ENCODE measurements at places on chromosomes 2 and 18.
A peak's percentile ranks its signal among the peaks of the same experiment; 100 is the strongest.

- DNase-seq, result no peak
Measured at GRCh38 chr2:236195726-236196125, 27.5 kb upstream of the GBX2 start.

DNA sequence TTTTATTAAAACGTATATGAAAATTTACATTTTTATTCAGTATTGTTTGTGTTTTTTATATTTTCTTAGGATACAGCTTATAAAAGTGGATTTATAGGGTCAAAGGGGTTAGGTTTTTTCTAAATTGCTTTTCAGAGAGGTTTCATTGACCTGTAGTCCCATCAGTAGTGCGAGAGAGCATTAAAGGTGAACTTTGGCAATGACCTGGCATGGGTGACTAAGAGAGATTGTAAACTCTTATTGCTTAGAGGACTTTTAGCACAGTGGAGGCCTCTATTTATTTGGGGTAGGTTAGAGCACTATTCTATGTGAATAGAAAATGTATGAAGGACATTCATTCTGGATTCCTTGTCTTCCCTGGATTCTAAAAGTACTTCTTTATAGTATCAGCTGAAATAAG lies 16.0 kb upstream of the TNP1 start:
- DNase-seq, result no peak

DNA sequence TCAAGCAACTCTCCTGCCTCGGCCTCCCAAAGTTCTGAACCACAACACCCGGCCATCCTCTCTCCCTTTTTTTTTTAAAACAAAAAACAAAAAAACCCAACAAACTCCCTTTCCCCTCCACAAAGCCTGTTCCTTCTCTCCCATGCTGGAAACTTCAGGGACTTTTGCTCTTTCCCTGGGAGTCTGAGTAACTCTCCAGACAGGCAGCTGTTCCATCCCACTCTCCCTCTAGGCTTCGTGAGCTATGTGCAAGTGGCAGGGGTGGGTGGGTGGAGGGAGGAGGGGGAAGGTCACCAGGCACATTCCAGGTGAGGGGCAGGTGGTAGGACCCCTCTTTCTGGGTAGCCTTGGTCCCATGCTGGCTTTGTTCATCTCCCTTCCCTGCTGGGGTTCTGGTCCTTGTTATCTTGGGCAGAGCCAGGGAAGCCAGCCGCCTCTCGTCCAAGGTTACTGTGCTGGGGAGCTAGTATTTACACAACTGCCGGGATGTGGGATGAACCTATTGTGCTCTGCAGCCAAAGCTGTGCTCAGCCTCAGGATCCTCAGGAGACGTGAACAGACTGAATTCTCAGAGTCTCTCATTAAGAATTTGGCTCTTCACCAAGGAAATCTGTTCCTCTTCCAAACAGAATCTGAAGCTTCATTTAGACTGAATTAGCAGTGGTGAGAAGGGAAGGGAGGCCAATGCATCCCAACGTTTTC lies 106.9 kb downstream of the LIPG start:
- DNase-seq, result no peak

DNA sequence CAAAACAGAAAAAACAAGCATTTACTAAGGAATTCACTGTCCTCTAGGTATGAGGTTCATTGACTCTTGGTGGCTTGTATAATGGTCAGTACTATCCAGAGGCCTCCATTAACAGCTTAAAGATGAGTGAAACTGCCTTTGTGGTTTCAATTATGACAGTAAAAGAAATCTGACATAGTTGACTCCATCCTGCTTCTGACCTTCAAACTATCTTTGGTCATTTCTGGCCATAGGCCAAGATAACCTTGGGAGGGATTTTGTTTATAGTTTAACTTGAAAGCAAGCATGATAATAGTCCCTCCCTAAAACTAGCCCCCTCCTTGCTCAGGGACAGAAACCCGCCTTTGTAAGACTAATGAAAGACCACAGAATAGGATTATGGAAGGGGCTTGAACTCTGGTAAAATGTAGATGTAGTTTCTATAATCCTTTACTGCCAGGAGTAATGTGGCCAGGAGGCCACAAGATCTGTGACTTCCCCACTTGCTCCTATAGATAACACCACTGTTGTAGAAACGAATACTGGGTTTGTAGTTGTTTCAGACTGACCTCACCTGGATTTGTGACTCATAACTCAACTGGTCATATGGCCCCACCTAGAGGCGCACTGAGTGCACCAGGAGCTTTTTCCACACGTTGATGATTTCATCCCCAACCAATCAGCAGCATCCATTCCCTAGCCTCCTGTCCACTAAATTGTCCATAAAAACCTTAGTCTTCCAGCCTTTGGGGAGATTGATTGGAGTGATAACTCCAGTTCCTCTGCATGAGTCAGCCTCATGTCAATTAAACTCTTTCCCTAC lies 8.6 kb upstream of the PLEKHM3 start:
- DNase-seq, result peak; percentile 55

DNA sequence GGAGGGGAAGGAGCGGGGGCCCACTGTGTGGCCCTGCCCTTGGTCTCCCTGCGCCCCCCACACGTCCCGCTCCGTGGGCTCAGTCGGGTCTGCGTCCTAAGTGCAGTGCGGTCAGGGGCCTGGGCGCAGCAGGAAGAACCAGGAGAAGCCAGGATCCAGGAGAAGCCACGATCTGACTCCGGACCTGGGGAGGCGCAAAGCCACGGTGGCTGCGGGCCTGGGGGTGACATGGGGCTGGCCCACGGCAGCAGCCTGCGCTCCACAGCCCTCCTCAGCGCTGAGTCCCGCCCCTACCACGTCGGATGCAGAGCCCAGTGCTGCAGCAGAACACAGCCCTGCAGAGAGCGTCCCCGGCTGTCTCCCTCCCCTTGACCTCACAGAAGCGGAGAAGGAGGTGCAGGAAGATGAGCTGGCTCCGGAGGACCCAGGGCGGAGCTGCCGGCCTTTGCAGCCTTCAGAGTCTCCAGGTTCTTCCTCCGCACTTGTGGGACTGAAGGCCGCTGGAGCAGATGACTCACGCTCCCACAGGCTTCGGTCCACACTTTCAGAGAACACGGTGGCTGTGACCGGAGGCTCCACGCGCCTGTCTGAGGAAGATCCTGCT lies 589.2 kb upstream of the SALL3 start:
- no peak for DNase-seq

DNA sequence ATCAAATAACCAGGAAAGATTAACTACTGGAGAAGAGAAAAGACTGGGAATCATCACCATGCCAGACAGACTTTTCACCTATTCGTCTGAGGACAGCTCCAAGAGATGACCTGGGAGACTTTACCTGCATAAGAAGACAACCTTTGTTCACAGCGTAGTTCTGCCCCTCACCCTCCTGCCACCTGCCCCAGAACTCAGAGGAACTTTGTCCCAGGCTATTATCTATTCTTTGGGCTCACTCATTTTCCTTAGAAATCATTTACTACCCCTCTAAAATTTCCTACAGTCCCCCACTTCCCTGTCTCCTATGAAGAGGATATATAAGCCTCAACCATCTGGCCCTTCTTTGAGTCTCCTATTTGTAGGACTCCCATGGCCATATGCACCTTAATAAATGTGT lies 19.3 kb upstream of the COPS8 start:
- DNase-seq, result no peak

DNA sequence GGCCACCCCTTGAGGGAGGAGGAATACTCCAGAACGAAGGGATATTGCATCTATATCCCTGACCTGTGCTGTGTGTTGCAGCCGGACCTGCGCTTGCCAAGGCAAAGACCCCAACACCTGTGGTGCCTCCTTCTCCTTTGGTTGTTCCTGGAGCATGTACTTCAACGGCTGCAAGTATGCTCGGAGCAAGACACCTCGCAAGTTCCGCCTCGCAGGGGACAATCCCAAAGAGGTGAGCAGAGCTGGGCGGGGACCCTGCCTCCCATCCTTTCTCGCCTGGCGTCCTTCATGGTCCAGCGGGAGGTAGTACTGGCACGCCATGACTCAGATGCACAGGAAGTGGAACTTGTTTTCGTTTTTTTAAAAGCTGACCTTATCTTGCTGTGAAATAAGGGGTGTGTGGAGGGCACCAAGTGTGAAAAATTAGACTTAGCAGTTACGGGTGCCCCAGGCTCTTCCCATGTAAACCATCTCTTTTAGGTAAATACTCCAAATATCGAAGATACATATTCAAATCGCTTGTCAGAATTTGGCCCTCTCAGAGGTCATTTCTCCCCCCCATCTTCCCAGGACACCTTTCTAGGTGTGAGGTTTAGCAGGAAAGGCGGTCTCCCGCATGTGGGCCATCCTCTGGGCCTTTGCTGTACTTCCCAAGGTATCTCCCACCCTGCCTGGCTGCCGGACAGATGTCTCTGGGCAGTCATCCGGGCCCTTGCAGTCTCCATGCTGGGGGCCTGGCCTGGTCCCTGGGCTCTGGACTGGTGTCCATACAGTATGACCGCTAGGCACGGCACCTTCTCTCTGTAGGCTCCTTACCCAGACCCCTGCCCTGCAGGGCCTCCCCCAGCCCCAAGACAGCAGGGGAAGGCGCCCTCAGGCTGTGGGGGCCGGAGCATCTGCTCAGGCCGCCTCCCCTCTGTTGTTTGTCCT lies 57.6 kb downstream of the BOLA3 start:
- DNase-seq, result no peak

DNA sequence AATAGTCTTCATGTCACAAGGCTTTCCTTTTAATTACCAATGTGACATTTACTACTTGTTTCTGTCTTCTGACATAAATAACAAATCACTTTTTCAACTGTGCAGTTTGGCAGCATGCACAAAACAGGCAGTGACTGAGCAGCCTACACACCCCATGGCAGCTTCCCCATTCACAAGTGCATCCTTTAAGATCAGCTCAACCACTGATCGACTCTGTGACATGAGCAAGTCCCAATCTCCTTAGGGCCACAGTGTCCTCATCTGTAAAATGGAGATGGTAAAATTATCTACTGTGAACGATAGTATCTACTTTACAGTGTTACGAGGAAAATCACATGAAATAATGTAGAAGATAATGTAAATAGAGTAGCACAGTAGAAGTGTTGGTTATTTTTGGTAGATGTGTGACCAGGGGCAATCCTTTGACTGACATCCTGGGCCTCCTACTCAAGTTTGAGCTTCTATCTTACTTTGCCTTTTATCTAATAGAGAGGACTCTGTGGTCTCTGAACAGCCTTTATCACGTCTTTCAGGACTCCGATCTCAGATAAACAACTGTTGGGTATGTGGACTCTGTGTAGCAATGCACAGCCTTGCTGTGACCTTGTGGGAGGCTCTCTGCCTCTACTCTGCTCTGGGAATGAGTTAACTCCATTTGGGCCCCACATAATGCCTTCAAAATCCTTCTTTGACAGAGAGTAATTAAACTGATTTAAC lies 120.6 kb downstream of the PIGN start:
- DNase-seq, result no peak
